ENCODE measurements at places on chromosomes 16 and 17.
A peak's percentile ranks its signal among the peaks of the same experiment; 100 is the strongest.

DNA sequence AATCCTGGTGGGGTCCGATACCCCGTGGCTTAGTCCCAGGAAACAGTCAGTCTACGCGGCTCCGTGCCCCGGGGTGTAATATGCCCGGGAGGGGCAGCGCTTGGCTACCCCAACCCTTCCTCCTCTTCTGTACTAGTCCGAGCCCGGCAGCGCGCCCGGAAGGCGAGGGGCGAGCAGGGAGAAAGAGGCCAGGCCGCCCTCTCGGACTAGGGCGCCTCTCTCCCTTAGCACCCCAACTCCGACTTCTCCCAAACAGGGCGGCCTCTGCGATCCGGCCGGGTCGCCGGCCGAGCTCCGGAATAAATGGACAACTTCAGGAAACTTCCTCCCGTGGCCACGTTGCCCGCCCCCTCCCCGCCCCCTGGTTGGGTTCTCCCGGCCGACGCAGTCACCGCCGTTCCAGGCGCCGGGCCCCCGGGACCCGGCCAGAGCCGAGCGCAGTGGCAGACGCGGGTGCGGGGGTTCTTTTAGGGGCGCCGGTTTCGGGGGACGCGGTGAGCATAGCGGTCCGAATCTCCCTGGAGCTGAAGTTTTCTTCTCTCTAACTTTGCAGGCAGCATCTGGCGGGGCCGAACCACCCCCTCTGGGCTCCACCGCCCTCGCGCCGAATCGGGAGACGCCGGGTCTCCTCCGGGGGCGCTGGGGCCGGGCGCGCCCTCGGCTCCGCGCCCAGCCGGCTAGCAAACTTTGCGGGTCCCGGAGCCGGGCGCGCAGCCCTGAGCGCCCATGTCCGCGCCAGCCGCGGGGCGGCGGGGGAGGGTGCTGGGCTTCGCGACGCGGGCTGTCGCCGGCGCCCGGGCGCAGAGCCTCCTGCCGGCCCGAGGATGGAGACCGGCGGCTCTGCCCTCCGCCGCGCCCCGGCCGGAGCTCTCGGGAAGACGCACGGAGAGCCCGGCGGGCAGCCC lies at the start of gene SDK2:
TSS of gene SDK2 (minus strand) at position 301 of the 905 bp plus-strand sequence. CDS start 357 bp downstream, outside the sequence.
- peak; percentile 26 for DNase-seq

GRCh38 chr17:12078791-12079190 lies 58.1 kb downstream of the MAP2K4 start:
- DNase-seq: no peak

GRCh38 chr16:75761108-75761507 lies 34.8 kb upstream of the CPHXL start:
- no peak for DNase-seq

DNA sequence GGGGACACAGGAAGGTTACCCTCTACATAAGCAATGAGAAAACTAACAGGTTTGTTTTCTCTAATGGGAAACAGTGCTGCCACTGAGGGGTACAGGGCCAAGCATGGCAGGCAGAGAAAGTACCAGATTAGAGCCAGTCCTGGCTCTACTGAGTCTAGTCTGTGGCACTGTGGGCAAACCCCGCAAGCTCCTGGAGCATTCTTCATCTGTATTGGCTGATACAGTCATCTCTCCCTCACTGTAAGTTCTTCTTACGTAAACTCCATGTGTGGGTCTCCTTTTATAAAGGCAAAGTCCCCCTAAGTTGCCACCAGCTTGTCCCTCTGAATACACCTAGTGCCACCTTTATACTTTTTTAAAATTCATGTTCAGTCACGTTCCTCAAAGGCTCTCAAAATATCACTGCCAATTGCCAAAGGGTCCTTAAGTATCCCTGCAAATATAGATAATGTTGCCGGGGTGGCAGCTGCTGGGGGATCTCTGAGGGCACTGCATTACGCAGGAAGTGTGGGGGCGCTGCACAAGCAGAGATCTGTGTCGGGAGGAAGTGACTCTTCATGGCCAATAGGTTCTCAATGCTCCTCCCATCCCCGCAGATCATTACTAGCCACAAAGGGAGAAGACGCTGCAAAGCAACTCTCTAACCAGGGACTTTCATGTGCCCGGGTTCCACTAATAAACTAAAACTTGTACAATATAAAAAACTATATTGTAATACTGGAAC lies 18.8 kb downstream of the XPO6 start:
- peak; percentile 51 for DNase-seq

- DNase-seq: no peak
Observed at GRCh38 chr16:13793841-13794409, 126.0 kb upstream of the ERCC4 start.

GRCh38 chr17:39155654-39156053 lies 4.2 kb upstream of the PLXDC1 start:
- no peak for DNase-seq

DNA sequence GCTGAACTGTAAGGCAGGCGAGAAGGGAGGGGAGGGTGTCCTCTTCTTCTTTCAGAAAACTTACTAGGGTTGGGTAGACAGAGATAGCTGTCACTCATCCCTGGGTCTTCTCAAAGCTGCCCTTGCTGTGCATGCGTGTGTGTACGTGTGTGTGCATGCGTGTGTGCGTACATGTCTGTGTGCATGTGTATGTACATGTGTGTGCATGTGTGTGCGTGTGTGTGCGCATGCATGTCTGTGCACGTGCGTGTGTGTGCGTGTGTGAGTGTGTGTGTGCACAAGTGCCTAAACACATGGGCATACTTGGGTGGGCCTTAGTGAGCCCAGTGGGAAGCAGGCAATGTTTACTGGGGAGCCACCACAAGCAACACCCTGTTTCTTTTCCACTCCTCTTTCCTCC lies 154.8 kb upstream of the TNRC6C start:
- no peak for DNase-seq

DNA sequence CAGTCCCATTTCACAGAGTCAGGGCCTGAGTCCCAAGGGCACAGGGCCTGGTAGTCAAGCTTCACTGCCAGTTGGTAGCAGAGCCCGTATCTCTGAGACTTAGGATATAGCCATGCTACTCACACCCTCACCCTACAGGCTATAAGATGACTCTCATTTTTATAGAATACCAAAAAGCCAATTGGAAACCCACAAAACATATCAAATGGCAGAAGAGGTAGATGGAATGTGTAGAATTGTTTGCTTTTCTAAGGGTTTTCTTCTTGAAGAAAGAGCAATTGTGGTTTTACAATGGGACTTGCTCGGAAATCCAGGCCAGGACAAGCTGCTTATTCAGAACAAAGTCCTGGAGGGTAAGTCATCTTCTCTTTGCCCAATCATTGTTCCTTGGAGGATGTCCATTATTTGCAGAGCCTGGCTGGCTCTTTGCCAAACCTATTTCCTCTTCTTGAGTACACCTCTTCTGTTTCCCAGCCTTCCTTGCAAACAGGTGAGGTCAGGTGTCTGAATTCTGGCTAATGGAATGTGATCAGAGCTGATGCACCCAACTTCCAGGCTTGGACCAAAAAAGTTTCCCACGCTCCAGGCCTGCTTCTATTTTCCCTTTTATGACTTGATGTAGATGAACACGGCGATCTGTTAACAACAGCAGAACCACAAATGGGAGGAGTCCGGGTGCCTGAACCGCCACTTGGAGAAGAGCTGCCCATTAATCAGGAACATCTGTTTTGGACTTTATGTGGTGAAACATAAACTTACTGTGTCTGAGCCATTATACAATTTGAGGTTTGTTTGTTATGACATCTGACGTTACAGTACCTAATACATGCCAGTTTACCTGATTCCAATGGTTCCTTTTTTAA lies 16.9 kb upstream of the CCL22 start:
- DNase-seq: no peak

DNA sequence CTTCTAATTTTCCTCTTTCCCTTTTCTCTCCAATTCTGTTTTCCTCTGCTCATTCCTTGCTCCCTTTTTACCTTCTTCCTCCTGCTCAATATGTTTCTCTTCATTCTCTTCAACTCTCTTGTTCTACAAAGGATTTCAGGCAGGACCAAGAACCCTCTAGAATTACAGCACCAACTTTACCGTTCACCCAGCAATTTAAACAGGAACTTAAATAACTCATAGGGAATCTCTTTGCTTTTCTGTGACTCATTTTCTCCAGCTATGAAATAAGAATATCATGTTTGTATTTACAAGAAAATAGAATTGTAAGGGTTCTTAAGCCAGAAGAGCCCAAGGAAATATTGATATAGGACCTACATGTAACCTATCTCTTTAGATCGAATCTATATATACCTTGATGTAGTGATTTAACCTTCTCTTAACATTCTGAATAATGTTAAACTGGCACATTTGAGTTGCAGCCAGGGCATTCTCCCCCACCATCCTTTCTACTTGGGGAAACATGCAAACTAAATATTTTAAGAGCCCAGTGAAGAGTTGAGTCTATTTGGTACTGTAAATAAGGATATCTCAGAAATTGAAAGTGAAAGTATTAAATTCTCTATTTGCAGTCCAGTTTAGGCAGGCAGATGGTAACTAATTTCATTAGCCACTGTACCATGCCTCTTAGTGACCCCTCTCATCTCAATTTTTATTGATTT lies 137.0 kb downstream of the ANKFN1 start:
- DNase-seq: no peak

- DNase-seq: no peak
Observed at GRCh38 chr16:62194828-62195227, 158.6 kb upstream of the CDH8 start.

All from activated B cell treated with CpG ODN at 0.5 μM for 24 hours (primary cell).